ENCODE measurements at places on chromosomes 2 and 18. TPM values are rescaled to one million over a fixed set of nuclear protein-coding genes. Genes with fewer than 3 reads are reported as not detected.

GRCh38 chr18:5618047-5618688, 74.4 kb upstream of the EPB41L3 start:
- DNase-seq, result no peak

- no peak for DNase-seq
Measured at GRCh38 chr18:36534154-36534688, 236.7 kb downstream of the FHOD3 start.

DNA sequence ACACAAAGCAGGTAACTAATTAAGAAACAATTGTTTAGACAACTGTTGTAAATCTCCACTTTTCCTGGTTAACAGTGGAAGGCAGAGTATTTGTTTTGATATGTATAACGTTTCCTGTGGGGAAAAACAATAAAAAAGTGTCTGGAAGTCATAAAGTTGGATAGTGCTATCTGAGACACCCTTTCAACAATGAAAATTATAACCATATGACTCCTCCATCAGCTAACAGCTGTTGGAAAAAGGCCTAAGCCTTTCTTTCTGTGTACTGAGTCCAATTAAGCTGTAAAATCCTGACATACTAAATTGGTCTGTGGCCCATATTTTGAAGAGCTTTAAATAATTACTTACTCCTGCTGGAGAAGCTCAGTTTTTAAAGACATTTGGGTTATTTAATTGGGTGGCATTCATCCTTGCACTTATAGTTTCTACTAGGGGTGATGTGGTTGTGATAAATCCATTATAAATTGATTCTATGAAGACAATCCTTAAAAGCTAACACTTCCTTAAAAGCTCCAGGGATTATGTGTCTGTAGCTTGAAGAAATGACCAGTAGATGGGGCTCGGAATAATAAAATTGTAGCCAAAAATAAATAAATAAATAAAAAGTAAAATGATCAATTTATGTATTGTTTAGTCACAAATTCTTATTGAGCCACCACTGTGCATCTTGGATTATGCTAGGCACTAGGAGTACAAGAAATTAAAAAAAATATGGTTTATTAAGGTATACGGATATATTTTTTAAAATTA, 698.1 kb upstream of the NXPH2 start:
- no peak for DNase-seq

- DNase-seq, result no peak
Measured at GRCh38 chr2:22076454-22076853, 952.7 kb downstream of the TDRD15 start.

GRCh38 chr2:226755631-226756030, 44.0 kb downstream of the IRS1 start:
- DNase-seq, result no peak

GRCh38 chr2:188668017-188668680, 306.0 kb upstream of the COL3A1 start:
- no peak for DNase-seq

DNA sequence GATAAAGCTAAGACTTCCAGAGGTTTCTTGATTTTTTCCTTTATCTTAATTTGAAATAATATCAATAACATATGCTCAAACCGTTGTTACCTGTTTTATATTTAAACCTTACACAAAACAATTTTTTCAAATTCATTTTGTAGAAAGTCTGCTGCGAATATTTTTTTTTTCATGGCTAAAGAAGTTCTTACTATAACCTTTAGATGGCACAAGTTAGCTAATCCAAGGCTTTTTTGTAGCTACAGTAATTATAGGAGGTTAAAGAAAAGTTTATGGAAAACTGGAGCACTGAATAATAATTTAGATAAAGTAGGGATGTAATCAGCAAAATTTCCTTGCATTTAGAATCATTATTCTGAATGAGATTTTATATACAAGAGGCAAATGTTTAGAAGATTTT, 78.0 kb upstream of the PNPT1 start:
- no peak for DNase-seq

DNA sequence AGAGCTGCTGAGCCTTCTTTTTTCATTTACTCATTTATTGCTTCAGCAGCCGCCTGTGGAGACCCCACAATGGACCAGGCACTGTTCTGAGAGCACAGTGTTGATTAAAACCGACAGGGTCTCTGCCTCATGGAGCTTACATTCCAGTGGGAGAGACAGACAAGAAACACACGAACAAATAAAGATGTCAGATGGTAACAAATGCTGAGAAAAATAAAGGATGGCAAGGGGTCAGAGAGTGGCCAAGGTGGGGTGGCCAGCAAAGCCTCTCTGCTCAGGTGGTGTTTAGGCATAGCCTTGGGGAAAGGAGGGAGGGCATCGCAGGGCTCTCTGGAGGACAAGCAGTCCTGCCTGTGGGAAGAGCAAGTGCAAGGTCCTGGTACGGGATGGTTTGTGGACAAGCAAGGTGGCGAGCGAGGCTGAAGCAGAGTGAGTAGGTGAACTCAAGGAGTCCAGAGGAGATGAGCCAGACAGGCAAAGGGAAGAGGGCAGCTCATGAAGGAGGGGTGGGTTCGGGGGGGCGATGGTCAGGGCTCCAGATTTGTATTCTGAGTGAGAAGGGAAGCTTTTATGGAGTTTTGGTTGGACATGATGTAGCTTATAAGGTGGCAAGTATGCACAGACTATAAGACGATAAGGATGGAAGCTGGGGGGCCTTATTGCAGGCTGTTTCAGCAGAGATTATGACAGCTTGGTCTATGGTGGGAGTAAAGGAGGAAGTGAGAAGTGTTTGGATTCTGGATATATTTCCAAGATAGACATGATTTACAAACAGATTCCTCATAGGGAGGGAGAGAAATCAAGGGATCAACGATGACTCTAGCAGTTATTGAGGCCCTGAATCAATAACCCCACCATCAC, 8.8 kb upstream of the ITGB6 start:
- DNase-seq, result no peak

DNA sequence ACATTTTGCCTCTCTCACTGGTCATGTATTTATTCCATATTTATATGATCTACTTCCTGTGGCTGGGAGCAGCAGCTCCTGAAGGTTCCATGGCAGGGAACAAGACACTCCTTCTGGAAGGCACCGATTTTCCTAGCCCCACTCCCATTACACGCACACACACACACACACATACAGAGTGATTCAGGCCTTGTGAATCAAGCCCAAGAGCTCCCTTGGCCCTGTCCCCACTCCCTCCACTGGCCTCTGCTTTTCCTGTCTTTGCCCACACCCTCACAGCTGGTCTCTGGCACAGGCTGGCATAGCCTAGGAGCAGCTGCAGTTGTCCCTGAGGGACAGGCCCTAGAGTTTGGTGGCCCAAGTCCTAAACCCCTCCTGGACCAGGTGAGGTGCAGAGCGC, 201.7 kb downstream of the NAPG start:
- DNase-seq, result no peak

Gene PDCD1
- not detected for total RNA-seq

Gene IL37
- total RNA-seq, result not detected

DNA sequence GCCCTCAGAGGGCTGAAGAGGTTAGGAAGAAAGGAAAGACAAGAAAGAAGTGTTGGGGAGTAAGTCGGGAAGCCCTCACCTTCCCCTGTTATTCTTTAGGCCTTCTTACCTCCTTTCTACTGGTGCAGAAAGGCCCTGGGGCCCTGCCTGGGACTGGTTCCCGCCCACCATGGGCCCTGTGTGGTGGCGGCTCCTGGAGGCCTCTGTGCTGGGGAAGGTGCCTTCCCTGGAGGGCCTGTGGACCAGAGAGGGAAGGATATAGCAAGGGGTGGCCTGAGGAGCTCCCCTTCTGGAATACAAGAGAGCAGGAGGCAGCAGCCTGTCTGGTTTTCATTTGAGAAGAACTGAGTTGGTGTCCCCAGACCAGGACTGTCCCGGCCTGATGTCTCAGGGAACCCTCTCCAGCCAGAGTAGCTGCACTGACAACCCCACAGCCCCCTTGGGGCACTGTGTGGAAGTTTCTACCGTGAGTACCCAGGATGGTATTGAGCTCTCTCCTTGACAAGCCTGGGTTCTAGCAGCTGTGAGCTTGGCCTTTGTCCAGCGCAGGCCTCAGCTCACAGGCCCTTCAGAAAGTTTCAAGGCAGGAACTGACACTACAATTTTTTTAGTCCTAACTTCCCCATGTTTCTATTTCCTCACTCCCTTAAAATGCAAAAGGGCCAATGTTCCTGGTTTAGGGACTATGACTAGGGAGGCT, 47.1 kb downstream of the EFR3B start:
- DNase-seq, result no peak

Gene MC2R
- total RNA-seq, result not detected

- DNase-seq, result no peak
Measured at GRCh38 chr18:7850446-7850845, 283.3 kb downstream of the PTPRM start.

GRCh38 chr18:72128649-72129048, 415.5 kb downstream of the CBLN2 start:
- no peak for DNase-seq

Gene SPP2
- not detected for total RNA-seq

GRCh38 chr2:240095556-240096523, 40.3 kb downstream of the COPS9 start:
- no peak for DNase-seq

Gene PRKAG3
- total RNA-seq, result not detected

GRCh38 chr18:8695932-8696517, 9.3 kb upstream of the MTCL1 start:
- DNase-seq, result no peak

Gene SP140L
- total RNA-seq, result 3.1 TPM

DNA sequence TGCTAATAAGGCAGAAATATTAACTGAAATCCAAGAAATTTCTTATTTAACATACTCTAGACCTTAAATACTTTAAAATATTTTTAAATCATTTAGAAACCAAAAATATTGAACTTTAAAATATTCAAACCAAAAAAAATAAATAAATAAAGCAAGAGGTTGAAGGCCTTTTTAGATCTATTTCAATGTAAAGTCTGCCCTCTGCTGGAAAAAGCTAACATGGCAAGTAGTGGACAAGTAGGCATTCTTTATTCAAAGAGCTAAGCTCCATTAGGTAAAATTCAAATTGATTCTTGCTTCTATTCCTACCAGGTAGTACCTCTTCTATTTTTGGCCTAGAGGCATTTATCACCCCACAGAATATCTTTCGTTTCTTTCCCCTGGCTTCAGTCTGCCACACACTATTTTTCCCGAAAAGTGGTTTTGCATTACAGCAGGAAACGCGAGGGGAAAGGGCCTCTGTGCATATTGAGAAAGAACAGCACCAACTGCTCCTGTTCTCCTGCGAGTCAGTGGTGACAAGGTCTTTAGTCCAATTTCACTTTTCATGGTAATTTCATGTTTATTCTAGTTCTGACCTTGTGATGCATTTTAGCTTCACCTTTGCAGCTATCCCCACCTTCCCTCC, 20.4 kb downstream of the IFIH1 start:
- no peak for DNase-seq

Data from pancreas (tissue), 10 donors.